ENCODE measurements at places on chromosomes 13 and 19. TPM values are rescaled to one million over a fixed set of nuclear protein-coding genes. Genes with fewer than 3 reads are reported as not detected.
A peak's percentile ranks its signal among the peaks of the same experiment; 100 is the strongest.

DNA sequence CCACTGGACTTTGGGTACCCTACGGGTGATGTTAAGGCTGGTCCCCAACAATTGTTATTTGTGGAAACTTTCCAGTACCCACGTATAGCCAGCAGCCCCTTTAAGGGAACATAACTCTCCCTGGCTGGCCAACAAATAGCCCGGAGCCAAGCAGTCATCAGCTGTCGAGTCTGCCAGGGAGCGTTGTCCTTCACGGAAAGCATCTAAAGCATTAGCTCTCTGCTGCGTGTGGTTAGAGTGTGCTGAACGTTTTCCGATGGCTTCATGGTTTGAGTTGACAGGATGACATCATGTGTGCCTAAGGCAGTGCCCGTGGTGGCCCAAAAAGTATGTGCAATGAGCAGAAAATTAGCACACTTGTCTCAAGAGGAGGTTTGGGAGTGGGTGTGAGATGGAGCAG, 3.3 kb upstream of the ZNF556 start:
- H3K4me1 ChIP-seq, result no peaks in the 10 kb centered on the region
- no peak overlapping the region for H3K27ac ChIP-seq
- no peaks in the 10 kb centered on the region for H3K36me3 ChIP-seq
- H3K4me3 ChIP-seq, result no peak overlapping the region
- DNase-seq, result no peak

- H3K27me3 ChIP-seq, result peaks cover 2% of the 10 kb centered on the region
- no peak overlapping the region for H3K27ac ChIP-seq
- no peaks in the 10 kb centered on the region for H3K4me1 ChIP-seq
- no peak overlapping the region for H3K4me3 ChIP-seq
- no peak for DNase-seq
- H3K36me3 ChIP-seq, result no peaks in the 10 kb centered on the region
These were observed 199.6 kb downstream of the UQCRFS1 start for GRCh38 chr19:29013325-29013724.

DNA sequence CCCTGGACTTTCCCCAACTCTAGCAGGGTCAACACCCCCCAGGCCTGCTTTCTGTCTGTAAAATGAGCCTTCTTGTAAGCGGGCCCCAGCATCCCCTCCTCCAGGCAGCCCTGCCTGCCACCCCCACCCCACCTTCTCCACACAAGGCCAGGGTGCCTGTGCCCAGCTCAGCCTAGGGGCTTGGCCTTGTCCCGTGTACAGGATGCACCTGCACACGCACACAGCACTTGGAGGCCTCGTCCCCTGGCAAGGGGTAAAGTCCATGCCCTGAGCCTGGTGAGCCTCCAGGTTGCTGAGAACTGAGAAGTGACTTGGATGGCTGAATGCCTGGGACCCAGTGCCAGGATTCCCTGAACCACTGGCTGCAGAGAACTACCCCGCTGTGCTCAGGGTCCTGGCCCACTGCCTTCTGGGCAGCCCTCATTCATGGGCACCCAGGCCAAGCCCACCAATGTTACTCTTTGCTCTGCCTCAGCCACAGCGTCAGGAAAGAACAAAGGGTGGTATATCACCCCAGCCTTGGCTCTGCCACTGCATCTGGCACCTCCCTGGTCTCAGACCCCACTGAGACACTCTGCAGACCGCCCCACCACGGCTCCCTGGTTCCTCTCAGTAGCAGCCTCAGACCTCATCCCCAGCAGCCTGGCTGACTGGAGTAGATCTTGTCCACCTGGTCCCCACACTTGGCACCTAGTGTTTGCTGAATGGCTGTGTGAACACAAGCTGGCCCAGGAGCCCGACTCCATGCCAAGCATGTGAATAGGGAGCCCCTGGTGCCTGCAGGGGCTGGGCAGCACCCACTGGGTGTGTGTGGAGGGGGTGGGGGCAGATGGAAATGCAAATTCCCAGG, 1.8 kb upstream of the TM6SF2 start:
- peaks cover 5% of the 10 kb centered on the region for H3K4me1 ChIP-seq
- peaks cover 3% of the 10 kb centered on the region for H3K27me3 ChIP-seq
- no peak for DNase-seq
- H3K4me3 ChIP-seq, result no peak overlapping the region
- peaks cover 25% of the 10 kb centered on the region for H3K36me3 ChIP-seq

DNA sequence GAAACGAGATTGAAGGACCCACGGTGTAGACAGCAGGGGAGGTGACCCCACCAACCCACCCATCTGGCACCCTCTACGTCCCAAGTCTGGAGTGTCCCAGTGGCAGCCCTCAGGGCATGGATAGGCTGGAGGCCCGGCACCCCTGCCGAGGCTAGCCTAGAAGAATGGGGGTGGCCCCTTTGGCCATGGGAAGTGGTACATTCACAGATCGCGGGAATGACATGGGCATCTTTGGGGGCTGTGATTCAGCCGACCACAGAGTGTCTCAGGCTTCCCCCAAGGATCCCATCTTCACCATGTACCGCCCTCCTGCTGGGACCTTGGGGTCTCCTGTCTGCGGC, 11.3 kb upstream of the MKNK2 start:
- peaks cover 2% of the 10 kb centered on the region for H3K36me3 ChIP-seq
- peaks cover 24% of the 10 kb centered on the region for H3K4me1 ChIP-seq
- no peaks in the 10 kb centered on the region for H3K27me3 ChIP-seq
- peak overlapping the region; percentile 91 for H3K27ac ChIP-seq
- peak overlapping the region; percentile 86 for H3K4me3 ChIP-seq

DNA sequence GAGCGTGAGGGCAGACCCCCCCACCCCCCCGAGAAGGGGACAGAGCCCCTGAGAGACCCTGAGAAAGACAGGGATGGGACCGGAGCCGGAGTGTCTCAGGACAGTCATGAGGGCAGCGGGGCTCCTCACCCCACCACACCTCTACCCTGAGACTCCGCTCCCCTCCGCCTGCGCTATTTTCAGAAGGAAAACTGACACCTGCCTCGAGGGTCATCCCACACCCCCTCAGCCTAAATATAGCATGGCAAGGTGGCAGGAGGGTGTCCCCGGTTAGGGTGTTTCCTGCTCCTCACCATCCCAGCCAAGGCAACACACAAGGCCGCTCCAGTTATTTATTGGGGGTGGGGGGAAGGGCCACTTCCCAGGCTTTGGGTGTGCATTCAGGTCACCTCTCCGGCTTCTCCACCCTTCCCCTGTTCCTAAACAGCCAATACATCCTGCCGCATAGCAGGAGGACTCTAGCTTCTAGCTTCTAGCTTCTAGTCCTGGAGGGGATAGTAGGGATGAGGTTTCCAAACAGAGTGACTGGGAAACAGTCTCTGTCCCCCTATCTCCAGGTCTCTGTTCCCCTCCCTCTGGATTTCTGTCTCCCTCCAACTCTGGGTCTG, 1.4 kb upstream of the NTF4 start:
- peaks cover 56% of the 10 kb centered on the region for H3K27me3 ChIP-seq
- H3K4me3 ChIP-seq, result no peak overlapping the region
- H3K27ac ChIP-seq, result no peak overlapping the region
- no peaks in the 10 kb centered on the region for H3K36me3 ChIP-seq

The MAP2K7 gene
- 29.1 TPM for total RNA-seq

DNA sequence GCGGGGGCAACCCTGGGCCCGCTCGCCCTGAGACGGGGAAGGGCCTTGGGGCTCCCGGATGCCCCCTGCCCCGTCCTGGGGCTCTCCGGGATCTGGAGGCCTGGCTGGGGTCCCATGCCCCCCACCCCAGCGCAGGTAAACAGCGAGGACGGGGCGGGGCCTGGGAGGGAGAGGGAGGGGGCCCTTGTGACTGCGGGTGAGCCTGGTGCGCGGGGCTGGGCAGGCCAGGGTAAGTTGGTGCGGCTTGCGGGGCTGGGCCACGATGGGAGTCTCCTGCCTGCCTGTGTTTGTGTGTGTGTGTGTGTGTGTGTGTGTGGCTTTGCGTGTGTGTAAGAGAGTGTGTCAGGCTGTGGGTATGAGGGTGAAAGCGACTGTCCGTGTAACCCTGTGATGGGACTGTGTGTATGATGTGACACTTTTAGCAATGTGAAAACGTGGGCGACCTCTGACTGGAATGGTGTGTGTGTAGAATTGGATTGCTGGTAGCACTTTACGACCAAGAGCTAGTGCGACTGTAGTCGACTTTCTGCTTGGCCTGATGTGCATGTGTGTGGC, 426 bp downstream of the KLC3 start:
- peaks cover 4% of the 10 kb centered on the region for H3K4me1 ChIP-seq
- H3K27me3 ChIP-seq, result peaks cover 23% of the 10 kb centered on the region
- peak; percentile 17 for DNase-seq

GRCh38 chr19:44576843-44577565, 36.4 kb upstream of the IGSF23 start:
- DNase-seq, result peak; percentile 32
- H3K36me3 ChIP-seq, result no peaks in the 10 kb centered on the region
- H3K27ac ChIP-seq, result no peak overlapping the region
- H3K4me3 ChIP-seq, result no peak overlapping the region

GRCh38 chr19:28428663-28429348, 784.1 kb downstream of the UQCRFS1 start:
- no peaks in the 10 kb centered on the region for H3K27me3 ChIP-seq
- no peaks in the 10 kb centered on the region for H3K4me1 ChIP-seq
- DNase-seq, result no peak
- H3K36me3 ChIP-seq, result no peaks in the 10 kb centered on the region
- no peak overlapping the region for H3K4me3 ChIP-seq
- no peak overlapping the region for H3K27ac ChIP-seq

The LILRB5 gene
- not detected for total RNA-seq

The STAP2 gene
- total RNA-seq, result 9.4 TPM

The C19orf85 gene
- total RNA-seq, result not detected

The TUBA3C gene
- total RNA-seq, result not detected

The ZNF329 gene
- 4.4 TPM for total RNA-seq

The PODNL1 gene
- 0.50 TPM for total RNA-seq

GRCh38 chr19:5054551-5055456, 85.9 kb downstream of the KDM4B start:
- DNase-seq, result no peak
- no peak overlapping the region for H3K4me3 ChIP-seq
- no peaks in the 10 kb centered on the region for H3K4me1 ChIP-seq
- no peaks in the 10 kb centered on the region for H3K27me3 ChIP-seq
- H3K27ac ChIP-seq, result no peak overlapping the region

- no peak overlapping the region for H3K27ac ChIP-seq
- peaks cover 56% of the 10 kb centered on the region for H3K27me3 ChIP-seq
- no peak for DNase-seq
- no peaks in the 10 kb centered on the region for H3K36me3 ChIP-seq
- no peak overlapping the region for H3K4me3 ChIP-seq
- H3K4me1 ChIP-seq, result peaks cover 2% of the 10 kb centered on the region
These were observed 3.5 kb downstream of the CEACAM6 start for GRCh38 chr19:41758846-41759245.

The ZNF433 gene
- 0.33 TPM for total RNA-seq

DNA sequence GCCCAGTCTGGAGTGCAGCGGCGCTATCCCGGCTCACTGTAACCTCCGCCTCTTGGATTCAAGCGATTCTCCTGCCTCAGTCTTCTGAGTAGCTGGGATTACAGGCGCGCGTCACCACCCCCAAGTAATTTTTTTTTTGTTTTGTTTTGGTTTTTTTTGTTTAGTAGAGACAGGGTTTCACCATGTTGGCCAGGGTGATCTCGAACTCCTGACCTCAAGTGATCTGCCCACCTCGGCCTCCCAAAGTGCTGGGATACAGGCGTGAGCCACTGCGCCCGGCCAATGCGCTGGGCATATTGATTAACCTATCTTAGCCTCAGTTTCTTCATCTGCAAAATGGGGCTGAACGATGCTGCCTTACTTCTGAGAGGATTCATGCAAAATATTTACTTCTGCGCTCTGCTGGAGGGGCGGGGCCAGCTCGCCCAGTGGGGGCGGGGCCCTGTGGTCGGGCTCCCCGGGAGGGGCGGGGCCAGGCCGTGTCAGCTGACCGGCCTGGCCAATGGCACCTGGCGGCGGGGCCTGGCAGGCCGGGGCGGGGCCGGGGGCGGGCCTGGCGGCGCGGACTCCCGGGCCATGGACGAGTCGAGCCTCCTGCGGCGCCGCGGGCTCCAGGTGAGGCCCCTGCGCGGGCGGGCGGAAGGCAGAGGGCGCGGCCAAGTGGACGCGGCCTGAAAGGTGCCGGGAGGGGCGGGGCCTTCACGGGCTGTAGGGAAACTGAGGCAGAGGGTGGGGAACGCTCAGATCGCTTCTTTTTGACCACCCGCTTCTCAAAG, at the start of gene MAST3:
MAST3 (plus strand) TSS at position 562 of the 776 bp plus-strand sequence; CDS start at position 577, 15 bp downstream.
- H3K4me1 ChIP-seq, result peaks cover 24% of the 10 kb centered on the region
- peak; percentile 95 for DNase-seq
- H3K27me3 ChIP-seq, result no peaks in the 10 kb centered on the region
- H3K27ac ChIP-seq, result peak within 1 kb of the TSS; percentile 58

The C3 gene
- 2.4 TPM for total RNA-seq

The GAMT gene
- 21.0 TPM for total RNA-seq

DNA sequence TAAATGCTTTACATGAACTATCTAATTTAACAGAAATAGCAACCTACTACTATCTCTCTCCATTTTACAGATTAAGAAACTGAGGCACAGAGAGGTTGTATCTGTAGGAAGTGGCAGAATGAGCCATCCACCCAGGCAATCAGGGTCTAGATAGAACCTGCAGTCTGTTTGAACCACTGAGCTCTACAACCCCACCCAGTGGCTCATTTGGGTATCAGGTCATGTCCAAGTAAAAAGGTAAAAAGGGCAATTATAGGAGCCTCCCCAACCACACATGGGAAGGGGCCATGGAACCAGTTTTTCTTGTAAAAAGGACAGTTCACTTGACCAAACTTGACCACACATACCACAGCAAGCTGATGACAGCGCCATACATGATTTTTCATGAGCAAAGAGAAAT, 92.9 kb upstream of the SGCG start:
- no peaks in the 10 kb centered on the region for H3K36me3 ChIP-seq
- no peaks in the 10 kb centered on the region for H3K4me1 ChIP-seq
- peak; percentile 18 for DNase-seq
- no peak overlapping the region for H3K4me3 ChIP-seq

The PTH2 gene
- not detected for total RNA-seq

The RNF17 gene
- total RNA-seq, result not detected

DNA sequence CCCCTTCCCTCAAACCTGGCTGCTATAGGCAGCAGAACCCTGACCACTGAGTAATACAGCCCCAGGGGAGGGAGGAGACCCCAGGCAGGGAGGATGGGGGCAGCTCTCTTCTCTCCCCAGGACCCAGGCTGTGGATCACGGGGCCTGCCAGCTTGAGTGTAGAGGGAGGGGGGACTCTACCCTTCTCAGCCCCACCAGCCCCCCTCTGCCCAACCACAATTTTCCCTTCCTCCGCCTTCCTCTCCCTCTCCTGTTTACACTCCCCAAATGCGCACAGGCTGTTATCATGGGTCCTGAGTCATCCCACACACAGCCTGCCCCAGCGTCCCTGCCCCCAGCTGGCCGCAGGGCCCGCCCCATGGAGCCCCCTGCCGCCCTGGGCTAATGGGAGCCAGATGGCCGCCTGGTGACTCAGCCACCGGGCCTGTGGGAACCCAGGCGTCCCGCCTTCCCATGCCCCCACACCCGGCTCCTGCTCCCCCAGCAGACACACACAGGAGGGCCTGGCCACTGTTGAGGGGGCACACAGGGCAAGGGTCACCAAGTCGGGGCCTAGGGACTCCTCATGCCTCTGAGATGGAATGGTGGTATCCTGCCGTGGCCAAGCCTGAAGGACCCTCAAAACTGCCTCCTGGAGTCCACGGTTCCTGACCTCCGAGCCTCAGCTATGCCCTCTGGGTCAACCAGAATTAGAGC, 13.6 kb downstream of the CCDC97 start:
- H3K36me3 ChIP-seq, result peaks cover 29% of the 10 kb centered on the region
- H3K4me3 ChIP-seq, result no peak overlapping the region
- peak overlapping the region; percentile 51 for H3K27ac ChIP-seq
- H3K27me3 ChIP-seq, result no peaks in the 10 kb centered on the region
- DNase-seq, result no peak

GRCh38 chr19:17977488-17977887, 10.6 kb downstream of the KCNN1 start:
- no peak overlapping the region for H3K4me3 ChIP-seq
- no peak overlapping the region for H3K27ac ChIP-seq
- peaks cover 7% of the 10 kb centered on the region for H3K27me3 ChIP-seq
- H3K36me3 ChIP-seq, result no peaks in the 10 kb centered on the region
- no peaks in the 10 kb centered on the region for H3K4me1 ChIP-seq

Measured in activated CD4-positive, alpha-beta memory T cell treated with anti-CD3 and anti-CD28 coated beads for 36 hours (primary cell).